ENCODE measurements at places on chromosomes 5 and 9.

- DNase-seq, result no peak
These were observed 1.8 kb downstream of the SGCD start for GRCh38 chr5:156328766-156329165.

DNA sequence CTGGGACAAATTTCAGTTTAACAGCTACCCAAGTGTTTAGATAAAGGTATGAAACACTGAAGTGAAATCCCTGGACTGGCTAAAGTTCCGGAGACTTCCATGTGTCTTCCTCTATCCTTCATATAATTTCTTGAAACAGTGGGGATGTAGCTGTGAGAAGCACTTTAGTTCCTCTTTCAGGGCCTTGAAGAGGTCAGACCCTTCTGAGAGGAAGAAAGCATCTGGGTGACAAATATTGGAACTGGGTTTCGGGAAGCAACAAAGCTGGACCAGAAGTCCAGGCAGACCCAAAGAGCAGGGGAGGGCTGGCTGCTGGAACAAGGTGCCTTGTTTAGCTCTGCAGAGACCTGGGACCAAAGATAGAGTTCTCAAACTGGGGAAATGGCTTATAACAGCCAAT is 75.4 kb upstream of the ZFAND5 start:
- DNase-seq, result no peak

- DNase-seq, result no peak
These were observed 2.6 kb downstream of the NKD2 start for GRCh38 chr5:1011226-1011631.

DNA sequence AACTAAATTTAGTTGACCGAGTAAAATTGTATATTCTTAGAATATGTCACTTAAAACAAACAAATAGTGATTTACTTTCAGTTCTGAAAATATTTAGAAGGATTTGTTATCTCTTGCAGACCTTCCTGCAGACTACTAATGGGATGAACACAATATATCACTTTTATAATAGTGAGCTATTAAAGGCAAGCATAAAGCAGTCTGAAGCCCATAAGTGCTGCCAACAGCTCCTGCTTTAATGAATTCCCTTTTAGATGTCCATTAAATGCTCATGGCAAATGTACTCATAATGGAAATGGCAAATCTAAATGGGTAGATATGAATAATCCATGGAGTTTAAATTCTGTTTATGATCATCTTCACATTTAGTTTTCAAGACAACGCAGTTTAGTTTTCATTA is 170.2 kb downstream of the RANBP17 start:
- no peak for DNase-seq

- no peak for DNase-seq
These were observed 240.6 kb downstream of the TRIM32 start for GRCh38 chr9:116927726-116928125.

- DNase-seq, result no peak
These were observed 3.3 kb downstream of the NR5A1 start for GRCh38 chr9:124503713-124504529.

GRCh38 chr9:108953983-108954574 is 19.9 kb downstream of the ABITRAM start:
- DNase-seq, result peak; percentile 14

GRCh38 chr5:153860195-153860886 is 178.4 kb downstream of the FAM114A2 start:
- DNase-seq, result no peak

- DNase-seq, result no peak
These were observed 523.8 kb downstream of the ELAVL2 start for GRCh38 chr9:23302281-23302680.

GRCh38 chr5:94941122-94941755 is 322.8 kb downstream of the SLF1 start:
- no peak for DNase-seq

GRCh38 chr5:108280248-108280647 is 101.7 kb downstream of the FBXL17 start:
- DNase-seq, result no peak

Measured in NCI-H2227 treated with DMSO at 0.1 percent for 48 hours (cell line).